ENCODE measurements at places on chromosomes 3 and 15.

DNA sequence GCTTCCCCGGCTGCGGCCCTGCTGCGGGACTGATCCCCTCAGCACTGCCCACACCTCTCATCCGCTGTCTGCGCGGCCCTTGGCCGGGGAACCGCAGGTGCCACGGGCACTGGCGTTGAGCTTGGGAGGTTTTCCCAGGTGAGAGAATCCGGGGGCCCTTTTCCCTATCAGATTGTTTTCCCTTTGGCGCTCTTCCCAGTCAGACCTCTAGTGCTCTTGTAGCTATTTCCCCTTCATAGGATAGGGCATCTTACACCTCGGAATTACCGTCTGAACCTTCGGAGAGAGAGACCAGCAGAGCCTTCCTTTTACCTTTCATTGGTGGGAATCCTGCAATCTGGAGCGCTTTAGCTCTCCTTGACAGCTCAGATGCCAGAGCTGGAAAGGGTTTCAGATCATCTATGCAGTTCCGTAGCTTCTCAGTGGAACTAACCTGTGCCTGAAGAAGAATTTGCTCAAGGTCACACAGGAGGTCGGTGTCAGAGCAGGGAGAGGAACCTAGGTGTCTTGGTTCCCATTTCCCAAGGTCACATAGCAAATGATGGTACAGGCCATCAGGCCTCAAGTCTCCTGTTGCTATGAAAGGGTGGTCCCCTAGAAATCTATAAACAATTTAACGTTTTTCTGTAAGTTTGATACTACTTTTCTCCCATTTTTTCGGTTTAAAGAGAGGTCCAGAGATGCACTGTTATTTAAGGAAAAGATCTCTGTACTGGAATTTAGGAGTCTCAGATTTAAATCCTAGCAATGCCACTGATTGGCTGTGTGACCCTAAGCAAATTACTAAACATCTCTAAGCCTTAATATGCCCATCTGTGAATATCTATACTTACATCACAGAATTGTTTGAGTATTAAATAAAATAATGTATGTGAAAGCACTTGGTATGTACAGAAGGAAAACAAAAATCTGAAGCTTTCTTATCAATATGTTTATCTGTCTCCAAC lies 916 bp downstream of the IDH3A start:
- DNase-seq = no peak

DNA sequence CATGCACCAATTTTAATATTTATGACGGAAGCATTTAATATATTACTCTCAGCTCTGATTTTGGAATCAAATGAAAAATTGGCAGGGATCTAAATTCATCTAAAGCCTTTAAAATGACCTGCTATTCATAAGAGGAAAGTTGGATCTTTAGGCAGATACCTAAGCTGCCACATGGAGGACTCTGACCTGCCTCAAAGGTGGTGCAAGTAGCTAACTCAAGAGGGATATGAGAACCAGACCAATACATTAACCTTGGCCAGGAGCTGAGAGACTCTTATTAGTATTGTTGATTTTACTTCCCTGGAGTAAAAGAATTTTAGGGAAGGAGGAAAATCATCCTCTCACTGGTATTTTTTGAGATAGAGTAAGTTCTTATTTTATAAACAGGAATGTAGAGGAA lies 17.7 kb downstream of the ZNF654 start:
- DNase-seq = no peak

- no peak for DNase-seq
Observed at GRCh38 chr3:133868758-133869475, 26.8 kb downstream of the RAB6B start.

DNA sequence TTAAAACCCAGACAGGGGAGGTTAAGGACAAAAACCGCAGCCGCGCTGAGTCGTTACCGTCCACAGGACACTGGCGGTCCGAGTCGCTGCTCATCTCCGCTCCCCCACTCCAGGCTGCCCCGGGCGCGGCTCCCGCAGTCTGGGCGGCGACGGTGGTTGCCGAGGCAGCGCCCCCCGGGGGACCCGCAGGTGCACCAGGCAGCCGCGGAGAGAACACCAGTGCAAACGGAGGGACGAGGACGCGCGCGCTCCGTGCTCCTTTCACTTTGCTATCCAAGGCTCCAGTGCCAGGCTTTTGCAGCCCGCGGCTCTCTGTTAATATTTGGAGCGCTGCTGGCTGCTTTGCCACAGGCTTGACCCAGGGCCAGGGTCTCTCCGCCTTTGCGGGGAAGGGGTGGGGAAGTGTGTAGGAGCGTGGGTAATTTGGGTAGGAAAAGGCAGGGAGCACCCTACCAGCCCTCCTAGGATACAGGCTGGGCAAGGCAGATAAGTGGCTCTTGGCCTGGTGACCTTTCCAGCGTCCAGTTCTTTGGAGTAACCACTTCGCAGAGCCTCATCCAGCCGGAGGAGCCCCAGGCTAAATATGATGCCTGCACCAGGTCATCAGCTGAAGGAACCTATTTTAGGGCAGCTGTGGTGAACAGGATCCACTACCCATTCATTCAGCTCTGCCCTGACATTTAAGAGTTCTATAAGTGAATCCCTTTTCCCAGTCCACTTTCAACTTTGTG lies at the start of gene GADL1:
TSS of gene GADL1 (minus strand) at position 141 of the 731 bp plus-strand sequence. CDS start at position 94, 47 bp downstream.
- no peak for DNase-seq

- DNase-seq = no peak
Observed at GRCh38 chr3:171602072-171602471, 141.9 kb upstream of the TNIK start.

GRCh38 chr3:40846451-40846850 lies 321.7 kb downstream of the ZNF621 start:
- no peak for DNase-seq

GRCh38 chr15:52786436-52787122 lies 3.6 kb downstream of the ONECUT1 start:
- DNase-seq = no peak

GRCh38 chr3:97021778-97022177 lies 207.4 kb downstream of the EPHA6 start:
- DNase-seq = no peak

GRCh38 chr15:85950101-85950500 lies 129.6 kb upstream of the AGBL1 start:
- DNase-seq = no peak

- DNase-seq = no peak
Observed at GRCh38 chr15:75195122-75195765, 6.4 kb upstream of the C15orf39 start.

- DNase-seq = no peak
Observed at GRCh38 chr3:112353365-112353764, 20.4 kb downstream of the CD200 start.

GRCh38 chr3:82416349-82416748 lies 654.9 kb upstream of the GBE1 start:
- no peak for DNase-seq

DNA sequence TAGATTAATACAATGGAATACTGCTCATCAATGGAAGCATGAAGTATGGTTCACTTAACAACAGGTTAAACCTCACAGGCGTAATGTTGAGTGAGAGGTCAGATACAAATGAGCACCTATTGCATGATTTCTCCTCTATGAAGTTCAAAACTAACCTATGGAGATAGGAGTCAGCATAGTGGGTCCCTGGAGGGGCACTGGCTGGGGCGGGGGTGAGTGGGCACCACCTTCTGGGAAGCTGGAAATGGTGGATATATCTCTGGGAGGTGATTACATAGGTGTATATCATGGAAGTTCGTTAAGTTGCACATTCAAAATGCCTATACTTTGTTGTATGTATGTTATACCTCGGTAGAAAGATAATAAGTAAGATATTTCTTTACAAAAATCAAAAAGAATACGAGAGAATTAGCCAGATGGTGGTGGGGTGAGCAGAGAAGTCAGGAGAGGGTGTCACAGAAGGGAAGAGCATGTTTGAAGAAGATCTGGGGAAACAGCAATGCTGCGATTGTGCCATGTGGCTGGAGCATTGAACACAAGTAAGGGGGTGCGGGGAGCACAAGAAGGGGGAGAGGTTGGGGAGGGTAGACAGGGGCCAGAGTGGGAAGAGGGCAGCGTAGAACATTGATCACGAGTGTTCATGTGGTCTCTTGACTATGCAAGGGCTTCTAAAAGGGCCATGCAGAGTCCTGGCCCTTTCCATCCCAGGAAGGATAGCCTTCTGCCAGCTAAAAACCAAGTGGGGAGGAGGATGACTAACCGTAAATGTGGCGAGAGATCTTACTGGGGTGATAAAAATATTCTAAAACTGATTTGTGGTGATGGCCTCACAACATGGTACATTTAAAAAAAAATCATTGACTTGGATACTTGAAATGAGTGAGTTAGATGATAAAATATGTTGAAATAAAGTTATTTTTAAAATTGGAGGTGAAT lies 30.2 kb downstream of the ITGA11 start:
- DNase-seq = no peak

GRCh38 chr3:22779737-22780136 lies 423.4 kb upstream of the UBE2E2 start:
- DNase-seq = no peak

- no peak for DNase-seq
Observed at GRCh38 chr15:69034352-69034751, 19.9 kb downstream of the NOX5 start.

GRCh38 chr15:95894407-95894956 lies 436.0 kb upstream of the NR2F2 start:
- no peak for DNase-seq

- no peak for DNase-seq
Observed at GRCh38 chr15:70271422-70272088, 173.8 kb upstream of the TLE3 start.

DNA sequence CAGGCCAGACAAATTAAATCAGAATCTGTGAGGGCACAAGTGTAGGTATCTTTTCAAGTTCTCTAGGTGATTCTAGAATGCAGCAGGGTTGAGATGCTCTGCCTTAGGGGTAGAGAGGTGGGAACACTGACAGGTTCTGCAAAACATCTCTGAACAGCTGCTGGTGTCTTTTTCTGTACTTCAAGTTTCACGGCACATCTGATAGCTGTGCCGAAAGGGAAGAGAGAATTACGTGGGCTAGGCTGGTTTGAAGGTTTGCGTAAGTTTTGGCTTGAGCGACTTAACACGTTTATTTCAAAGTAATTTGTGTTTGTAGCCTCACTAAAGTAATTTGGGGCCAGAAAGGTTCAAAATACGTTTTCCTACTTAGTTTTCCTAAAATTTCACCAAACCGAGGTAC lies 22.5 kb downstream of the PXK start:
- no peak for DNase-seq

DNA sequence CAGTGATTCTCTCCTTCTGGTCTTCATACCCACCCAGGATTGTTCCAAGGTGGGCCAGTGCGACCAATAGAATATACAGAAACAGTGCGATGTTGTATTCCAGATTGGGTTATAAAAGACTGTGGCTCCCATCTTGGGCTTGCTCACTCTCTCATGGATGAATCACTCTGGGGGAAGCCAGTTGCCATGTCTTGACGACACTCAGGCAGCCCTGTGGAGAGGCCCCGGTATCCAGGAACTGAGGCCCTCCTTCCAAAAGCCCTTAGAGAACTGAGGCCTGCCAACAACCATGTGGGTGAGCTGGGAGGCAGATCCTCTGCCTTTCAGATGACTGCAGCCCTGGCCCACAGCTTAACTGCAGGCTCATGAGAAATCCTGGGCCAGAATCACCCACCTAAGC lies 57.2 kb downstream of the SH3GL3 start:
- no peak for DNase-seq

GRCh38 chr15:51368751-51369450 lies 27.4 kb downstream of the GLDN start:
- DNase-seq = no peak

Measured in effector memory CD8-positive, alpha-beta T cell (primary cell).